HS-27A (cell line): ENCODE measurements at places on chromosomes 13 and 19.

- no peak for DNase-seq
Observed at GRCh38 chr19:39841041-39841440, 5.1 kb downstream of the FBL start.

- DNase-seq = no peak
Observed at GRCh38 chr19:28210886-28211285, 1002.1 kb downstream of the UQCRFS1 start.

- no peak for DNase-seq
Observed at GRCh38 chr13:32045982-32046785, 14.6 kb downstream of the FRY start.

- no peak for DNase-seq
Observed at GRCh38 chr19:2330632-2331284, 2.3 kb downstream of the SPPL2B start.

DNA sequence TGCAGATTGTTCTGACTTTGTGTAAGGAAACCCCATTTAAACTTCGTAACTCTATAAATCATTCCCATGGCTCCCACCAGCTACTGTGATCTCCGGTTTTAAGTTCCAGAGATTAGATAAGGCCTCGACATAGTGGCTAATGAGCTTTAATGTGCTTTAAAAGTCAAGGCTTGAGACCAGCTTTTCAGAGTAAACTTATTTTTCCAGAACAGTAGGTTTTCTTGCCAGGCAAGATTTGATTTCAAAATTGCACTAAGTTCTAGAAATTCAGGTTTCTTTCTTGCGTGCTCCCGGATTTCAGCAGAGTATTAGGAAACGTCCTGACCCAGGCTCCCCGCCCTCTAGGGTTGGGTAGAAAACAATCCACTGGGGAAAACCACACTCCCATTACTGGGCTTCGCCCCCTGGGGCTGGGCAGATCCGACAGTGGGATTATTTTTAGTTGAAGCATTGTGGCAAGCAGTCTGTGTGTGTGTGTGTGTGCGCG, 43.3 kb downstream of the CRYL1 start:
- DNase-seq = no peak
